ENCODE measurements at places on chromosomes 12 and 14.

GRCh38 chr12:109962398-109962797 is 33.8 kb downstream of the GIT2 start:
- DNase-seq: no peak

DNA sequence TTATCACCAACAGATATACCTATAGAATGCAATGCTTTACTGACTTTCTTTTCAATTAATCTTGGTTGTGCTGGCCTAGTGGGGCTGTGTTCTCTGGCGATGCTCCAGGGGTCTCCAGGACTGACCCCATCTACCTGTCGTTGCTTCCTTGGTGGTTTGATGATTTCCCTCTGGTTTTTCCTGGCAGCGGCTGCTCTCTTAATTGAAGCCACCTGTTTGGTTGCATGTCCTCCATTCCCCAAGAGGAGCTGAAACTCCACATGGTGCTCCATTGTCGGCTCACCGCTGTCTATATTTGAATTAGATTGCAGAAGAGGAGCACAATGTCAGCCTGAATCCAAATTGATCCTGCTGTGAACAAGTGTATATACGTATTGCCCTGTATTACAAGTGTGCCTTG is 7.1 kb upstream of the IFNG-AS1 start:
- no peak for DNase-seq

- no peak for DNase-seq
Measured at GRCh38 chr12:80277732-80278131, 166.3 kb upstream of the PTPRQ start.

DNA sequence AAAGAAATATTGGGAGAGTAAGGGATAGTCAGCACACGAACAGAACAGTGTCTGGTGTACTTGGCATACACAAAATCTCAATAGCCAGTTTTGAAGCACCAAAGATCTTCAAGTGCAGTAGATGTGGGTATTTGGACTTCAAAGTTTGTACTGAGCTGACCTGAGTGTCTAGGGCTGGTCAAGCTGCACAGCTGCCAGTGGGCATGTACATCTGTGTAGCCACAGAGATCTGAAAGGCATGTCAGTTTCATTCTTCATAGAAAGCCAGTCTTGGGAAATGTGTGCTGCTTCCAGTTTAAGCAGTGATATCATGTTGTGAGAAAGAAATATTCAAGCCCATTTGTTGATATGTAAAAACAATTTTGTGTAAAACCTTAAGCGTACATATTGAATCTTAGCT is 279.0 kb upstream of the SYT10 start:
- no peak for DNase-seq

All from stimulated activated CD4-positive, alpha-beta T cell treated with anti-CD3 and anti-CD28 coated beads, Interleukin-1b, Interleukin-23, amount 100 ng/mL, for 4 hours (primary cell).